ENCODE measurements at places on chromosomes 1 and 21.

- no peak for DNase-seq
Measured at GRCh38 chr1:165542015-165542631, 1.7 kb upstream of the LRRC52 start.

DNA sequence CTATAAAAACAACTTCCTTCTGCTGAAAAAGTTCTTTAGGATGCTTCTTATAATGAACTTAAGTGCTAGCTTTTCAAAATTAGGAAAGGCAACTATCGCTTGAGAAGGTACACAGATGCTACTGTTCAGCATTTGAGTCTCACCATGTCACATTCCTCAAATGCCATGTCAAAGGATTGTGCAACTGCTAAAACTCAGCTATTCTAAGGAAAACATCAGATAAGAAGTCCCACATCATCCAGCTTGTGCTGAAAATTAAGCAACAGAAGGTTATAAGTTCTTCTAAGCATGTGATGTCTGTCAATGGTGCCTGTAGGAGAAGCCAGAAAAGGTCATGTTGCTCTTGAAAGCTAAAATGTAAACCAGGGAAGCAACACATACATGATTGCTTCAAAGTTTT lies 36.5 kb downstream of the MCOLN2 start:
- DNase-seq: no peak

DNA sequence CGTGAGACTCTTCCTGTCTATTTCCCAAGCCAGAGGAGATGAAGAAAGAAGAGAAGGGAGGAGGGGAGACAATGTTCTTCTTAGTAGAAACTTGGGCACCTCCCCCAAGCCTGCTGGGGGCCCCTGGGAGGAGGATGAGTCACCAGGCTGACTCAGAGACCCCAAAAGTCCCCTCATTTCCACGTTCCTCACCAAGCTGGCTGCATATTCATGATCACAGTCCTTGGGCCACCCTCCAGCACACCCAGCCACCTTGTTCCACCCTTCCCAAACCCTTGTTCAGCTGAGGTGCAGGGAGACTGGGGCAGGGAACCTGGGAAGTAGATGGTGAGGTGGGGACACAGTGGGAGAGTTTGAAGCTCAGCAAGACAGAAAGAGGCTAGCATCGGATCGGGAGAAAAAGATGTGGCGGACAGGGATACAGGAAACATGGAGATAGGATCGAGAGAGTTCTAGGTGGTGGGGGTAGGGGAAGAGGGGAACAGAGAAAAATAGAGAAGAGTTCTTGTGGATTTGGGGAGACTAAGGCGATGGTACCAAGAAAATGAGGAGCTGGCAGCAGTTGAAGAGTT lies 712 bp downstream of the RAB13 start:
- DNase-seq: no peak

- DNase-seq: no peak
Measured at GRCh38 chr1:32983020-32983419, 18.4 kb upstream of the RNF19B start.

DNA sequence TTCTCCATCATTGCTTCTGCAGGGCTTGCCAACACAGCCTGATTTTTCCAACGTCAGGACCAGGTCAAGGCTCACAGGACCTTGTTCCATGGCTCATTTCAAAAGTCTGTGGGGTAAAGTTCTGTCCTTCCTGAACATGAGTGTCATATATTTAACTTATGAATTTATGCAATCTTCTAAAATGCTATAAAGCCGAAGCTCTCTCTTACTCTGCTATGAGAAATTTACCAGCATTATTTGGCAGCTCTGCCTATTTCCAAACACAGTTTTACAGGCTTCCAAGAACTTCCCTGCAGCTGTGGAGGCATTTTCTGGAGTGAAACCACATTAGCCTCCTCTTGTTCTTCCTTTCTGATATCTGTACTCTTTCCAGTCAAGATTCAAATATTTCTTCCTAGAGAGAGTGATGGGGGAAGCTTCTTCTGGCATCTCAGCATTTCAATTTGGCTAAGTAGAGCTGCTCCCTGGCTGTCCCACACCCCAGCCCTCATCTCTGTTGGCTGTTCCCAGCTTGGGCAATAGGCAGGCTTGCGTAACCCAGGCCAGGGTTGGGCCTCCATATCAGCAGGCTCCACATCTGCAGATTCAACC lies 15.6 kb upstream of the HMGCS2 start:
- no peak for DNase-seq

DNA sequence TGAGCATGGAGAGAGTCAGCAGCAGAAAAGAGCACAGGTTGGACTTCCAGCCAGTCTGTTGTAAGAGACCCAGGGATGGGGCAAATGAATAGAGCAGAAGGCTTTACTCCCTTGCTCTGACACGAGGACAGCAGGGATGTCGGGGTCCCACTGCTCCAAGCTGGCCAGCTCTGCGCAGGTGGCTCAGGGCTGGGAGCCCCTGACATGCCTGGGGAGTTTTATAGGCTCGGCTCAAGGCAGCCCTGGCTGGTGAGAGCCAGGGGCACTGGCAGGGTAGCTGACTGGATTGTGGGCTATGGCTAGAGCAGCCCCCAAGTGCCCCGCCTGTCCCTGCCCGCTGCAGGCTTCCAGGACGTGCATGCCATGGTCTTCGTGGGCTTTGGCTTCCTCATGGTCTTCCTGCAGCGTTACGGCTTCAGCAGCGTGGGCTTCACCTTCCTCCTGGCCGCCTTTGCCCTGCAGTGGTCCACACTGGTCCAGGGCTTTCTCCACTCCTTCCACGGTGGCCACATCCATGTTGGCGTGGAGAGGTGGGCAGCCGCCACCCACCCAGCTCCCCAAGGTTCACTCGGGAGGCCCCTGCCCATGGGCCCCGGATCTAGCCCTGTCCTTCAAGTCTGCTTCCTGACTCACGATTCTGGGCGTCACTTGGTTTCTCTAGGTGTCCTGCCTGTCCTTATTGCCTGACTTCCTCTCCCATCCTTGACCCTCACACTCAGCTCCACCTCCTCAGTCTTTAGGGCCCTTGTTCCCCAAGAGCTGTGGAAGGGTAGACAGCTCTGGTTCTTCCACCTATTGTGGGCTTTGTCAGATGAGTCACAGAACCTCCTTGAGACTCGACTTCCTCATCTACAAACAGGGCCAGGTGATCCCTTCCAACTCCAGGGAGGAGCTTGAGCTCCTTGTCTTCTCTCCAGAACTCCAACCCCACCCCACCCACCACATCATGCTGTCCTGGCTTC lies 8.2 kb downstream of the RHBG start:
- DNase-seq: no peak

- no peak for DNase-seq
Measured at GRCh38 chr1:3530926-3531818, 76.7 kb downstream of the ARHGEF16 start.

DNA sequence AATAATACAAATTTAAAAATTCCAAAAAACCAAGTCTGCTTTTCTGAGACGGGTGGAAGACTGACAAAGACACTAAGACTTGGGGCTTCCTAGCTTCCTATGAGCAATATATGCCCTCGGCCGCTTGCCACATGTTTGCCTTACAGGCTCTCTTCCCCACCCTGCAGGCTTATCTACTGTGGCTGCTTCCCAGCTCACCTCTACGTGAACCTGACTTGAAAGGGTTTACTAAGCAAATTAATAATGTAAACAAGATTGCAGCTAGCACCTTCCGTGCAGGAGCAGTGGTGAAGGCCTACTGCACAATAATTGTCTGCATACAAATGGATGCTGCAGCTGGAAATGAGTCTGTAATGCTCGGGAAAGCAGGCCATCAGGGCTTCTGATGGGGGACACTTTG lies 152.9 kb upstream of the DAB1 start:
- DNase-seq: no peak

GRCh38 chr1:162113419-162113818 lies 43.9 kb downstream of the NOS1AP start:
- DNase-seq: no peak

- no peak for DNase-seq
Measured at GRCh38 chr1:48887796-48888195, 111.1 kb upstream of the BEND5 start.

DNA sequence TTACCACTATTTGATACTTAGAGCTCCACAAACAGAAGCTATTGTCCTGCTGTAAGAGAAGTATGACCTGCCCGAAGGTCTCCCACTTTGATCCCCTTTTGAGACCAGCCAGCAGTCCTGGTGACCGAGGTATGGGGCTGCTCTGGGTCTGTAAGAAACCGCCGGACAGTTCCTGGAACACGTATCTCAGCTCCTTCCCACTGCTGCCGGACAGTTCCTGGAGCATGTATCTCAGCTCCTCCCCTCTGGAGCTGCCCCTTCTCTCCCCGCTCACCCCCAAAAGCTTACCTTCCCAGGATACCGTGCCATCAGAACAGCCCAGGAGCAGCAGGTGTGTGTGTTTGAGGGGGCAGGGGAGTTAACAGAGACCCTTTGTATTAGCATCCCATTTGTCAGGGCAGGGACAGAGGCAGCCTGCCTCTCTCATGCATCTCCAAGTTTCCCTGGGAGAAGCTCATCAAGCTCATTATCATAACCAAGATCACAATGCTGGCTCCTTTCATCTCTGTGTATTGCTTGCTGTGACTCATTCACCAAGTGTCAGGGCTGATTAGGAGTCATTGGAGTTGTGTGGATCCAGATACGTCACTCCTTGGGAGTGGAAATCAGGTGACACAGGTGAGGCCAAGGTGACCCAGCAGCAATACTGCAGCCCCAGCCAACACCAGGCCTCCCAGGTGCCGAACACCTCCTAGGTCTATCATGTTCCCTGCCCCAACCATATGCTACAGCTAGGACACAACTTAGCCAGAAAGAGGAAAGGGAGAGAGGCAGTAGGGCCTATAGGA lies 25.3 kb downstream of the OPTC start:
- no peak for DNase-seq

- no peak for DNase-seq
Measured at GRCh38 chr1:169115891-169116585, 9.5 kb downstream of the ATP1B1 start.

DNA sequence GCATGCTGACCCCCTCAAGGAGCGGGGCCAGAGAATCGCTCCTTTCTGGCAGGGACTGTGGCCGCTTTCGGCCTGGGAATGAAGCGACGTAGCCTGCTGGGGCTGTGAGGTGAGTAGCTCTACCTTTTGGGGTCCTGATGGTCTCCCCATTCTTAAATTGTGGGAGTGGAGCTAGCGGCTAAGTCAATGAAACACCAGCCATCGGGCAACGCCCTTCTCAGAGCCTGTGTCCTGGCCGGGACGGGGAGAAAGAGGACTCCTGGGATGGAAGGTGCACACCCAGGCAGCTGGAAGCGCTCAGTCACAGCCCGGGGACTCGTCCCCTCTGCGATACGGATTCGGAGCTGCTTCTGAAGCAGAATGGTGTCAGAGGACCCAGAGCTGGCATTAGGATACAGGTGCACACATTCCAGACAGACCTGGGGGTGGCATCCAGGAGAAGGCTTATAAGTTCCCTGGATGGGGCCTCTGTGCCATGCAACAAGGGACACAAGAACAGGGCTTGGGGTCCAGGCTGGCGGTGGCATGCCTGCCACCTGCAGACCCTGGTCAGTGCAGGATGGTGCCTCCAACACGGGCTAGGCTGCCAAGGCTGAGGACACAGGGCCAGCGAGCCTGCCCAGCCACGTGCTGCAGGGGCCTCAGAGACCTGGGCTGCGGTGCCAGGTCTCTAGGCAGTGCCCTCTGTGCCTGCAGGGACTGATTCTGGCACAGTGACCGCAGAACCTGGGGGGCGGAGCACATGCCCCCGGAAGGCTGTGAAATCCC lies 945 bp upstream of the WNT9A start:
- DNase-seq: no peak
